Stimulated activated CD8-positive, alpha-beta memory T cell treated with anti-CD3 and anti-CD28 coated beads, Interleukin-15, amount 100 ng/mL, for 24 hours (primary cell): ENCODE measurements at places on chromosomes 12 and 14.

GRCh38 chr14:61280526-61281185 is 482 bp downstream of the TMEM30B start:
- DNase-seq: peak; percentile 61

DNA sequence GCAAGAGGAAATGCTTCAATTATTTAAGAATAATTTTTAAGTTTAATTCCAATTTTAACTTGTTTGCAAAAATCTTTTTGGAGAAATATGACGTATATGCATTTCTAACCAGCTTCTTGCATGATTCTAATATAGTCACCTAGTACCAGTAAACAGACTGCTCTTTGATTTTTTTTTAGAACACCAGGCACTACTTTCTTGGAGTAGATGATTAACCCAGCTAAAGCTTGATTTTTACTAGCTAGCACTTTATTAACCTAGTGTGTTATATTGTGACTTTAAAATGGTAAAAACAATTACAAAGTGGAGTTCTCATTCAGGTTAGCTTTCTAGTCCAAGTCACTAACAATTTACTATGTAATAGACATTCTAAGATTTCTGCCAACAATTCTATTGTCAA is 32.6 kb upstream of the FGD4 start:
- DNase-seq: no peak

- DNase-seq: no peak
Measured at GRCh38 chr12:8709124-8709830, 11.5 kb downstream of the RIMKLB start.

- DNase-seq: no peak
Measured at GRCh38 chr12:125129591-125130255, 64.5 kb downstream of the AACS start.

GRCh38 chr12:73892201-73892600 is 645.4 kb upstream of the ATXN7L3B start:
- DNase-seq: no peak

- no peak for DNase-seq
Measured at GRCh38 chr12:93894391-93895088, 217.4 kb downstream of the CRADD start.

DNA sequence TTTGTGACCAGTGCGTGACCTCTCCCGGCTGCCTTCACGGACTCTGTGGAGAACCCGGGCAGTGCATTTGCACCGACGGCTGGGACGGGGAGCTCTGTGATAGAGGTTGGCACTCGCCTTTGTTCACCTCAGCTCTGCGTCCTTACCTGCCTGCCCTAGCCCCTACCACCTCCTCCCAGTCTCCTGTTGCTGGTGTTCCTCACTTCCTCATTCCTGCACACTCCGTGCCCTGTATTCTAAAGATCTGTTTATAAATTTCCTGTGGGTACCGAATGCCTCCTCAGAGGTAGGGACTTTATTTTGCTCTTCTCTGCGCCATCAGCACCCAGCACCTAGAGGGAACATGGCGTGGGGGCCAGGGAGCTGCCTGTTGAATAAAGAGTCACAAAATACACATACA is 2.3 kb downstream of the DLK1 start:
- no peak for DNase-seq

- no peak for DNase-seq
Measured at GRCh38 chr14:77372304-77372841, 4.5 kb downstream of the TMED8 start.

GRCh38 chr14:25267186-25267585 is 217.2 kb upstream of the STXBP6 start:
- DNase-seq: no peak
